ENCODE measurements at places on chromosomes 6 and 20.

DNA sequence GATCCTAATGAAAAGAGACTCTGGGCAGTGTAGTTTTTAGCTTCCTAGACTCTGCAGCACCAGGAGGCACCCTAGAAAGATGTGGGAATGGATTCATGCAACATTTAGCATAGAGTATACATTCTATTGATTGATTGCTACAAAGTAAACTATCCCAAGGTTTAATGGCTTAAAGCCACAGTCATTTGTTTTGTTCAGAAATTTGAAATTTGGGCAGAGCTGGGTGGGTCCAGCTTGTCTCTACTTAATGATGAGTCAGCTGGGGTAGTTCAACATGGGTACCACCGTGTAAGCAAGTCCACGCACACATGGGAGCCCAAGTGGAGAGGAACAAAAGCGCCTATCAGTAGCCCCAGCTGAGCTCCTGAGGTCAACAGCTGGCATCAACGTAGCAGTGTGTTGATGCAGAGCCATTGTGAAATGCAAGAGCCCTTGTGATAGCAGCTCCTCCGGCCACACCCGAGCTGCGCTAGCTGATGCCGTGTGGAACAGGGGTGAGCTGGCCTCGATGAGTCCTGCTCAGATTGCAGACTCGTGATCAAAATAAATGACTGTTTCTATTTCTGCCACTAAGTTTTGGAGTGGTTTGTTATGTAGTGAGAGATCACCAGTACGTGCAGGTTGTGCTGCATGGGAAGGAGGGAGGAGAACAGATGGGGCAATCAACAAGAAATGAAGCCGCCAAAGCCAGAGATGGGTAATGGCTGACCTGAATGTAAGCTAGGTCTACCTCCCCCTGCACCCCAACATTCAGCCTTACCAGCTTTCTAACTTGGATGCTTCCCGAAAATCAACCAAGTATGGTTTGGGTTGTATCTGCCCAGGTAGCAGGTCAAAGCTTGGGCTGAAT, 45.7 kb upstream of the TRAF3IP2 start:
- no peak for DNase-seq

DNA sequence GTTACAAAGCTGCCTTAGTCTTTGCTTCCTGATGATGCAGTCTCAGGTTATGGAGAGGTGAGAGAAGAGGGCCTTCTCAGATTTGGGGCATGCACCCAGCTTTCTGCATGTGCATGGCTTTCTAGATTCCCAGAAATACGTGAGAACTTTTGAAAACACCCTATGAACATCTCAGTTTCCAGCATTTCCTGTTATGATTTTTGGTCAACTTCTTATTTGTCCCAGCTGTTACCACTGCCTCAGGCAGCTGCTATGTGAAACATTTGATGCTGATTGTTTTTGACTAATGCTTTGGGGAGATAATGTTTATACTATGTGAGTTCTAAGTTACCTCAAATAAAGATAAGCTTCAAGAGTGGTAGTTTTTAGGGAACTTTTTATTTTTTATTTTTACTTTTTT, 9.5 kb upstream of the SNAP25 start:
- DNase-seq = no peak

DNA sequence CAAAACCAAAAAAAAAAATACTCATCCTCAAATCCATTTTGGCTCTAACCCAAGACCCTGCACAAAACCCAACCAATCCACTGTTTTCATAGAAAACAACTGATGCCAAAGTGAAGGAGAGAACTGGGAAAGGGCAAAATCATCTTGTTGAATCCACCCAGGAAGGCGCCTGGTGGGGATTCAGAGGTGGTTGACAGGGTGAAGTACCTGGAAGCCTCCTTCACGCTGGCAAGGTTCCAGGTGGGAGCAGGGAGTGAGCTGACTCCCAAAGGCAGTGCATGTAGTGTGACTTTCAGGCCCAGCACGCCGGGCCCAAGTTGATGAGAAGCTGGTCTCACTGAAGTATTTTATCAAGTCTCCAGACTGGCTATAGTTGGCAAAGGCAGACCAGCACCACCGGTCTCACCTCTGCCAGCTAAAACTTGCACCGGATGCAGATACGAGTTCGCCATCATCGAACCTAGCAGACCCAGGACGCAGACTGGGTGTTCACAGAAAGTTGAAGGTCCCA, 16.5 kb downstream of the PPP1R10 start:
- DNase-seq = no peak

DNA sequence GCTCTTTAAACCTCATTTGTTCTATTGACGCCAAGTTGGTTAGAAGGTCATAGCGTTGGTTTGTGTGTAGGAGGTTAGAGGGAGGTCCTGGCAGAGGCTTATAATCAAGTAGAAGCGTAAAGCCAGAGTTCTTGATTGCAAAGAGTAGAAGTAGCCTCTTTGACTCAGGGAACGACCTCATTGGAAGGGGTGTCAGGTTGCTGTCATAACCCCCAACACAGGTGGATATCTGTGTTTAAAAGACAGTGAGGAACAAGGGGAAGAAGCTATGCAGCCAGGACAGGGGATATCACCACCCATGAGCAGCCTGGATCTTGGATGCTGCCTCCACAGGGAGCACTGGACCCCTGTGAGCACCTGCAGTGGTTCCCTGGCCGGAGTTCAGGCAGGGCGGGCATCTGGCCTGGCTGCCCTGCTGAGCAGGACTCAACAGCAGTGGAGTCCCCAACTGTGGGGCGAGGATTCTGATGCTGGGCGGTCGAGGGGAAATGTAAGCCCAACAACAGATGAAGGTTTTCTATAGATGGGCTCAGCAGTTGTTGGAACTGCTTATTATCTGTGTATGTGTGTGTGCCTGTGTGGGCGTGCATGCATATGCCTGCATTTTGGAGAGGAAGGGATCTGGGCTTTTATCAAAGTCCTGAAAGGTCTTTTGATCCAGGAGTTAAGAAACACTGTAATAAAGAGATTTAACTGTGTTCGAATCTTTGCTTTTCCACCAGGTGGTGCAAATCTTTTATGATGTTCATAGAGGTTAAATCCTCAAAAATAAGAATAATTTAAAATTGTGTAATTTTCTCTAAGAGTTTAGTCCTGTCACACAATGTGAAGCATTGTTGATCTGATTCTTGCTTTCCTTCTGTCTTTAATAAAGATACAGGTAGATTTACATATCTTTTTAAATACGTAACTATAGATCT, 27.7 kb downstream of the HIVEP1 start:
- no peak for DNase-seq

DNA sequence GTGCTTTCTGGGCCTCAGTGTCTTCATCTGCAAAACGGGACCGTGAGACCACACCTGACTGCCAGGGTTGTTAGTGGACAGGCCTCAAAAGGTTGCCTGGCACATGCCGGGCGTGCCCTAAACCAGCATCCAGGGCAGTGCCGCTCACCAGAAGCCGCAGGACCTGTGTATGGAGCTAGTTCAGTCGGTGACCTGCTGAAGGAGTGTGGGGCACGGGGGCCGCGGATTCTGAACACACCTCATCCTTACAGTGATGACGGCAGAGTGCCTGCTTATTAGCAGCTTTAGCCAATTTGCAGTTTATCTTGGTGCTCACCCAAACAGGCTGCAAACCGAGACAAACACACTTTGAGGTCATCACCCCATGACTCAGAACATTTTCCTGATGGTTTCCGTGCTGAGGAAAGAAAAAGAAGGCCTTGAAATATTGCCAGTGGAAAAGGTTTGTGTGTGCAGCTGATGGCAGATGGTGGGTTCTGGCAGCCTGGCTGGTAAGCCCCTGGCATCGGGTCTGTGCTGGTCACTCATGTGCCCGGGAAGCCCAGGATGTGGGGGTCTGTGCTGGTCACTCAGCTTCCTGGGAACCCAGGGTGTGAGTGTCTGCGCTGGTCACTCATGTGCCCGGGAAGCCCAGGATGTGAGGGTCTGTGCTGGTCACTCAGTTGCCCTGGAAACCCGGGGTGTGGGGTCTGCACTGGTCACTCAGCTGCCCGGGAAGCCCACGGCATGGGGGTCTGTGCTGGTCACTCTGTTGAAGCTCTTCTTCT, 153.8 kb downstream of the ERMARD start:
- no peak for DNase-seq

DNA sequence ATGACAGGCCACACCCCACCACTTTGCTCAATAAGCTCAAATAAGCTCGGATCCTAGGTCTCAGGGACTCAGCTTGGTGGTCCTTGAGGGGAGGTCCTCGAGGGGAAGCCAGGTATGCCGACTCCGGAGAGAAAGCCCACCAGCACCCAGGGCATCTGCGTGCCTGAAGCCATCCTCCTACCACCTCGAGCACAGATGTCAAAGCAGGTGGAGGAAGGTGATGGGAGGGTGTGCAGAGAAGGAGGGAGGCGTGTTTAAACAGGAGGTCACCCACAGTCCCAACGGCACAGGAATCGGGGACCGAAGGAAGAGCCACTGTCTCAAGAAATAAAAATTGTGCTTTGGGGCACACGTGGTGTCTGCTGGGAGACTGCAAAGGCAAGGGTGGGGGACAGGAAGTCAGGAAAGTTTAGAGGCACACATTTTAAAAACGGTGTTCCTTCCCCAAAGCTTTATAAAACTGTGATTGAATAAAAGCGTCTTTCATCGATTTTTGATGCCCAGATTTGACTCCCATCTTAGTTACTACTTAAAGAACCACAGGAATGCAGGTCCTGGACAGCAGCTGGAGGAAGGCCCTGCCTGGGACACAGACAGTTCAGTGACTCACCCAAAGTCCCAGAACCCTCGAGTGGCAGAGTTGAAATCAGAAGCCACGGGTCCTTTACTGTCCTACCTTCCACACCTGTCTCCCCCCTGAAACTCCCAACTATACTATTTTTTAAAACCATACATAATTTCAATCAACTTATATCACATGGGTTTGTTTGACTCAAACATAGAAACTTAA, 221.0 kb upstream of the PDE10A start:
- no peak for DNase-seq

DNA sequence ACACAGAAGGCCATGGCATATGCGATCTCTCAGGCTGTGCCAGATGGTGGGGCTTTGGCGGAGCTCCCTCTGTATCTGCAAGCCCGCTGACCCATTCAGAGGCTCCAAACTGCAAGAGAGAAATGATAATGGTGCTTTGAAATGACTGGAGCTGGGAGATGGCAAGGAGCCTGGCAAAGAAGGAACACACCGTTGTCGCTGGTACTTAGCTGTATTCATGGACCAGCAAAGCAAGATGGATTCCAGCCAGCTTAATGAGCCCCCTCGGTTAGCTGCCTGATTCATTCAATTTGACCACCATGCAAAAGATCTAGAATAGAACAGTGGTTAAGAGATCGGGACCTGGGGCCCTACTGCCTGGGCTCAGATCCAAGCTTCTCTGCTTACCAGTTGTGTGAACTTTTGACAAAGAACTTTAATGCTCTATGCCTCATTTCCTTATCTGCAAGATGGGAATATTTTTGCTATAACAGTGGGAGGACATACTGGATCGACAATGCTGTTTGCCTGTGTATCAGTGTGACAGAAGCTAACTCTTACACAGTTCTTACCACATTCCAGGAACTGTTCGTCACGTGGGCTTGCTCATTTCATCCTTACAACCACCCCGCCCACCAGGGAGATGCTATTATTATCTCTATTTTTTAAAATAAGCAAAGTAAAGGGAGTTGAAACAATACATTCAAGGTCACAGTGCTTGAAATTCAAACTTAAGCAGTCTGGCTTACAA, 317.8 kb upstream of the SULF2 start:
- DNase-seq = no peak

DNA sequence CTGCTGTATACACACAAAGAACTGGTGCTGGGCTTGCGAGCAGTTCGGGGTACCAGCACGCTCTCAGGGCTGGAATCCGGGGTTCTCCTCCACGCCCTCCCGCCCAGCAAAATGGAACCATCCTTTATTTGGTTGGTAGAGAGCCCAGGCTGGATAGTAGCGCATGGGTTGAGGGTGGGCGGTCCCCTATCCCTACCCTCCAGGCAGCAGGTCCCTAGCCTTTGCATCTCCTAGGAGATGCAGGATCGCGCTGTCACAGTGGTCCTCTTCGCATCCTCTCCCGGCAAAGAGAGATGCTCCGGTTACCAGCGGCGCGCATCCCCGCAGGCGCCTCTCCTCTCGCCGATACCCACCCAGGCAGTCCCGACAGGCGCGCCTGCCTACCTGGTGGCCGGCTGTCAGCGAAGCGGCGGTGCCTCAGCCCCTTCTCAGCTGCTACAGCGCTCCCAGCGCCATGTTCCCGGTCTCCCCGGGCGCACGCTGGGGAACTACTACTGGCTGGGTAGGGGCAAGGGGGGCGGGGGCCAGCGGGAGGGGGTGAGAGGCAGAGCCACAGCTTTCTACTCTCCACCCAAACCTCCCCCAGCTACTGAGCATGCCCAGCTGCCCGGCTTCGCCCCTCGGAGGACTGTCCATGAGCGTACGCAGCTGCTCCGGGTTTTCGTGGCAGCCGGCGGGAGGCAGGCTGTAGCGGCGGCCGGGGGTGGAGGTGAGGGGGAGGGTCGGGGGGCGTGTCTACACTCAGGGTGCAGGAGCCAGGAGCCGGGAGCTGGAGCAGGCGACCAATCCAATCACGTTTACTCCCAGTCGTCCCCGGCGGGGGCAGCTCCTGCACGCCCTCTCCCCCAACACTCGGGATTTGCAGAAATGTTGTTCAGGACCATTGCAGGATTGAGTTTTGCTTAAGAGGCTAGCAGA, at the start of gene PAK5:
PAK5 (minus strand) TSS at position 699 of the 918 bp plus-strand sequence. CDS start 194,748 bp downstream, outside the sequence.
- DNase-seq = no peak

DNA sequence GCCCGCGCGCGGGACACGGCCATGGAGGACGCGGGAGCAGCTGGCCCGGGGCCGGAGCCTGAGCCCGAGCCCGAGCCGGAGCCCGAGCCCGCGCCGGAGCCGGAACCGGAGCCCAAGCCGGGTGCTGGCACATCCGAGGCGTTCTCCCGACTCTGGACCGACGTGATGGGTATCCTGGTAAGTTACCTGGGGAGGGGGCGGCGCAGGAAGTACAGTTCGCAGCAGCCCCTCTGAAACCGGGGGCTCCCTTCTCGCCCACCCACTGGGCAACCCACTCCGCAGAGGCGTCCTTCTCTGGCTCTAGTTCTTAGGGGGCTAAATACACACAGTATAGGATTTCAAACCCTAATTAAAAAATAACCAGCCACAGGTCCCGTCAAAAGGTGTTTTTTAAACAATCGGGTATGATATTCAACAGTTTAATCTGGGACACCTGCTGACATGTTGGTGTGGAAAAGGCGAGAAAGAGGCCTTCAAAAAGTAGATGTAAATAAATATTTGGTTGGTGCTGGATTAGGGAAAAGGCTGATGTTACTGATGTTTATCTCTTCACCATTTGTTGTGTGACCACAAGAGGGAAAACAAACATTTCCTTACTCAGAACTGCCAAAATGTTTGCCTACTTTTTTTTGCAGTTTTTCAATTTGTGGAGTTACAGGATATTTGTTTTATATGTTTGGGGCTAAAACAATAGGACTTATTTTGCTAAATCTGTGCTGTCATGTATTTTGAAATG, 577 bp downstream of the SASH1 start:
- DNase-seq = no peak

DNA sequence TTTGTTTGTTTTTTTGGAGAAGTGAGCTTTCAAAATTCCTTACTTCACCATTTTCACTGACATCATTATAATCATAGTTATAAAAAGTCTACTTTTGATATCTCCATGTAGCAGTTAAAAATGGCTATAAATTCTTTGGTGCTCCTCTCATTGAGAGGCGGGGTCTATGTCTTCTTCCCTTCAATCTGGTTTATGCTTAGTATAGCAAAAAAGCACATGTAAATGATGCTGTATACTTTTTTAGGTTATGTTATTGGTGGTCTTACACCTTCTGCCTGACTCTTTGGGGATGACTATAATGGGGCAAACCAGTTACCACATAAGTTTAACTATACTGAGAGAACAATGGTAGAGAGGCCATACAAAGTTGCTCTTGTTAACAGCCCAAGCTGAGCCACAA, 289.6 kb downstream of the EPM2A start:
- DNase-seq = no peak

GRCh38 chr6:169099411-169100202, 154.0 kb downstream of the THBS2 start:
- DNase-seq = no peak

GRCh38 chr20:57178582-57179111, 87.8 kb downstream of the BMP7 start:
- DNase-seq = no peak

Measured in AG04450 (cell line).